ENCODE measurements at places on chromosomes 5 and 9. TPM values are rescaled to one million over a fixed set of nuclear protein-coding genes. Genes with fewer than 3 reads are reported as not detected.

CDKN2A gene
- 34.6 TPM for polyA plus RNA-seq

PITX1 gene
- polyA plus RNA-seq = 0.18 TPM

GFI1B gene
- polyA plus RNA-seq = 0.05 TPM

LCN6 gene
- not detected for polyA plus RNA-seq
